NCI-H187 (cell line): ENCODE measurements at places on chromosomes 7 and 10.

- no peak for DNase-seq
These were observed 293.2 kb downstream of the GRID1 start for GRCh38 chr10:86073199-86073977.

- no peak for DNase-seq
These were observed 15.0 kb upstream of the COMMD3 start for GRCh38 chr10:22301193-22301592.

DNA sequence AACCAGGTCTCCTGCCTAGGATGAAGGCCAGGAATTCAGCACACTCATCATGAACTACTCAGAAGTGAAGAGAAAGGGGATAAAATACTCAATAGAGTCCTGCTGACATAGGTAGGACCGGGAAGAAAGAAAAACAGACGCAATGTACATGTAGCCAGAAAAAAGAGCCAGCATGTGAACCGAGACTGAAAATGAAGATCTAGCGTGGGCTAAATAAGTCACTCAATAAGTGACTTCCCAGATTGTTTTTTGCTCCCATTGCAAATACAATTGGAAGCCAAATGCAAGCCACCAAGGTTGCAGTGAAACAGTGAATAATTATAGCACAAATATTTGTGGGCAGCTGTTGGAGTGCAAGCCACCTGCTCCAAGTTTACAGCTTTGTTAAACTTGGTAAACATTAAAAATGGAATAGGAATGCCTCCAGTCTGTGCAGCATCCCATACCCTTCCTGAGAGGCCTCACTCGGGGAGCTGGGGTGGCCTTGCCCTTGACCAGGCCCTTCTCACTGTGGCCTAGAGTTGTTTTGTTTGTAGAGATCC, 34.7 kb upstream of the HPS1 start:
- no peak for DNase-seq

DNA sequence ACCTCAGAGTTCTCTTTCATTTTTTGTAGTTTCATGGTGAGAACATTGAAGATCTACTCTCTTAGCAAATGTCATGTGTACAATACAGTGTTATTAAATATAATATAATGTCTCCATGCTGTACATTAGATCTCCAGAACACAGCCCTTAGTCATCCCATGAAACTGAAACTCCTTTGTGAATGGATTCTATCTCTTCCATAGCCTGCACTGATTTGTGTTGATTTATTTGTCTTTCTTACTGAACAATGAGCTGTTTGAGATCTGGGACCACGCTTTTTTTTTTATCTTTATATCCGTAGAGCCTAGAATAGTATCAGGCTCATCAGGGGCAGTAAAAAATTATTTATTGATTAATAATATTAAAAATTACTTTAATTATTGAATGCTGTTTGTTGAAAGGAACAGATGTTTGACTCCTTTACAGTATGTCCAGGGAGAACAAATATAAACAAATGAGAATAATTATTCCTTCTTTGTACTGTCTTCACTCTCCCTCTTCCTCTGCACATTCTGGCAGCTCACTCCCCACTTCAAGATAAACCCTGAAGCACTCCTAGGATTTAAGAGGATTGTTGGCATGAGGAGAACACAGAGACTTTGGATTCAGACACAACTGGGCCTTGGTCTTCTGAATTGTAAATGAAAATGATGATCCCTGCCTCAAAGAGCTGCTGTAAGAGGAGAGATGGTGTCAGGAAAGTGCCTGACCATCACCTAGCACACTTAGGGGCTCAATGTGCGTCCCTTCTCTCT, 81.6 kb upstream of the MSRB2 start:
- no peak for DNase-seq

DNA sequence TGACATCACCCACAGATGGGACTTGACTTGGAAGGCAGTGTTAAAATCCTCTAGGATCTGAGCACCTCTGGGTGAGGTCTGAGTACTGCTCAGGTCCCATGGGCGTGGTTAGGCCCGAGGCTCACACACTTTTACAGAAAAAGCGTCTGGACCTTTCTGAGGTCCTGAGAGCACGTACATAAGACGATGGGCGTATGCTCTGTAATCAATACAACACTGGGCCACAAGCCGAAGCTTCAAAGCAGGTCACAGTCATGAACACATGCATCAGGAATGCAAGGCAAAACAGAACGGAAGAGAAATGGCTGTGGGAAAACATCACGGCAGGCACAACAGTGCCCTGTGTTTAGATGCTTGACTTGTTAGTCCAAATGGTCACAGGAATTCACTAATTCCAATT, 112.2 kb downstream of the LARP4B start:
- no peak for DNase-seq

DNA sequence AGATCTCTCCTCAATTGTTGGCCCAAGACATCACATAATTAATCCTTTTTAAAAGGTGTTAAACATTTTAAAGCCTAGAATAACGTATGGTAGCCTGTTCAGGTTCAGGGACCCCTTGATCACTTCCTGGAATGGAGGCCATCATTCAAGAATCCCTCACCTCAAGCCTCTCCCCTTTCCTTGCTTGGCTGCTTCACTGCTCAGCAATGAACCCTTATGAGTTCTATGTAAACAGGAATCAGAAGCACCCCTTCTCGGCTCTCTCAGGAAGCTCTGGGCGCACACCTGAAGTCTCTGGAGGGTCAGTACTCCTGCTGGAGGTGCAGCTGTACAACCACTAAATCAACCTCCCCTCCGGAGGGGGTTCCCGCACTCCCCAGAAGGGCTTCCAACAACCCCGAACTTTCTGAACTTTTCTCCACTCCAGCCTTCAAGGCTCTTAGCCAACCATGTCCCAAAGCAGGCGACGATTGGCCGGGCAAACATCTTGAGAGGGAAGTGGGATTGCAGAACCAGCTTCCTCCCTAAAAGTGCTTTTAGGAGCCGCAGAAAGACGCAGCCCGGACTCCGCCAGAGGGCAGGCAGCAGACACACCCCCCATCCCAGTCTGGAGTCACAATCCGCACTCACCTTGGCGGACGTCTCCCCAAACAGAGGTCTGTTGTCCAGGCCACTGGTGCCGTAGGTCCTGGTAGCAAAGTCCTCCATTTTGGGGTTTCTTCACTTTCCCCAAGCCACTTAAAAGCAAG, 562 bp downstream of the TMEM243 start:
- no peak for DNase-seq

DNA sequence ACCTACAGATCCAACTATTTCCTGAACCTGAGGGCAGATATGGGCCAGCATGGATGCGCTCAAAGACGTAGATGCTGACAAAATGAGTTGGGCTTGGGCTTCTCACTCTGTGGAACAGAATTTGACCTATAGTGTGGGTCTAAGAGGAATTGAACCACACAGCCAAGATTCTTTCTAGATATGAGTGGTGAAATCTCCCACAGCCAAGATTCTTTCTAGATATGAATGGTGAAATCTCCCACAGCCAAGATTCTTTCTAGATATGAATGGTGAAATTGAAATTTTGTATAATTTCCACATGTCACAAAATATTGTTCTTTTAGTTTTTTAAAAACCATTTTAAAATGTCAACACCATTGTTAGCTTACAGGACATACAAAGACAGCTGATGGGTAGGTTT, 215.4 kb upstream of the LRGUK start:
- no peak for DNase-seq

DNA sequence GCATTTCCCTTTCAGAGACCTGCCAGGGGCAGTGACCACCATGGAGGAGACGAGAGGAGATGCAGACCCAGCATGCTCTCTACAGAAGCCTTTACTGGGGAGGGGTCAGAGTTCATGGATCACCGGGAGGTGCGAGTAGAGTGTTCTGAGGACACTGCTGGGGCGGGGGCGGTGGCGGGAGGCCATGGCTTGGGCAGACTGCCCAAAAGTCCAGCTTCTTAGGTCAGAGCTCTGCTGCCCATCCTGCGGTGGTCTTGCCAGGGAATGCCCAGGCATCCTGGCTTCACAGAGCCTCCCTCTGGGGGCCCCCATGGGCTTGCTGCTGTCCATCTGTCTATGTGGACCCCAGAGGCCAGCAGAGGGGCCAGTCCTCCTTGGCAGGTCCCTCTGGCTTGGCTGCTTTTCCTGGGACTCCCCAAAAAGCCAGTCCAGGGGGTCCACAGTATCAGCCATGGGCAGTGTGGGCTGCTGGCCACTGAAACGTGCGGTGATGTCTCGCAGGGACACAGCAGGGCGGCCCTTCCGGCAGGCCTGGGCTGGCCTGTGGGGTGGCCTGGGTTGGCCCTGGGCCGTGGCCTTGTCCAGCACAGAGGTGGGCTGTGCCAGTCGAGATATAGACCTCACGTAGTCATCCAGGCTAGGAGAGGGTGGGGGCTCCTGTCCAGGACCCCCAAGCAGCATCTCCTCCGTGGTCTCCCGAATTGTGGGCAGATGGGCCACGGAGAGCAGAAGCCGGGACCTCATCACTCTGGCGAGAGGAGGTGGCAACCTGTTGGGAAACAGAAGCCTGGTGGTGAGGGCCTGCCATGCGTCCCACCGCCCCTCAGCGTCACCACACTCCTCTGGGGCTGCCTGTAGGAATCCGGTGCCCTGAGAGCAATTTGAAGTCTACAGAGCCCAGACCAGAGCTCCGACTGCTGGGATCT, 1.1 kb downstream of the DEPP1 start:
- DNase-seq = no peak

- no peak for DNase-seq
These were observed 11.2 kb upstream of the ZNF485 start for GRCh38 chr10:43594944-43595589.

GRCh38 chr7:15417341-15417988, 144.3 kb downstream of the AGMO start:
- DNase-seq = no peak

DNA sequence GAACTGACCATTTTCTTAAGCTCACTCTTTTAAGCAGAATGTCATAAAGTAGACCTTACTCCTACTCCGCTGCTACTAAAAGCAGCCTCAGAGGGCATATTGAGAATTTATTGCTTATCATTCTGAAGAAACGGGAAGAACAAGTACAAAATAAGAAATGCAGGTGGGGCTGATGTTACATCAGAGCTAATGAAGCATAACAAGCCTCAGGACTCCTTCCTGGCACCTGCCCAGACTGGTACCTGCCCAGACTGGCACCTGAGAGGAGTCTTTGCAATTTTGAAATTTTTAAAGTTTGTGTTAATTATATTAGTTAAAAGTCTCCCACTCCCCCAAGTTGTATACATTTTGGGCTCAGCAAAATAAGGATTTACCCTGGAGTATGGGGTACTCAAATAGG, 162.4 kb downstream of the SEMA3E start:
- DNase-seq = no peak

DNA sequence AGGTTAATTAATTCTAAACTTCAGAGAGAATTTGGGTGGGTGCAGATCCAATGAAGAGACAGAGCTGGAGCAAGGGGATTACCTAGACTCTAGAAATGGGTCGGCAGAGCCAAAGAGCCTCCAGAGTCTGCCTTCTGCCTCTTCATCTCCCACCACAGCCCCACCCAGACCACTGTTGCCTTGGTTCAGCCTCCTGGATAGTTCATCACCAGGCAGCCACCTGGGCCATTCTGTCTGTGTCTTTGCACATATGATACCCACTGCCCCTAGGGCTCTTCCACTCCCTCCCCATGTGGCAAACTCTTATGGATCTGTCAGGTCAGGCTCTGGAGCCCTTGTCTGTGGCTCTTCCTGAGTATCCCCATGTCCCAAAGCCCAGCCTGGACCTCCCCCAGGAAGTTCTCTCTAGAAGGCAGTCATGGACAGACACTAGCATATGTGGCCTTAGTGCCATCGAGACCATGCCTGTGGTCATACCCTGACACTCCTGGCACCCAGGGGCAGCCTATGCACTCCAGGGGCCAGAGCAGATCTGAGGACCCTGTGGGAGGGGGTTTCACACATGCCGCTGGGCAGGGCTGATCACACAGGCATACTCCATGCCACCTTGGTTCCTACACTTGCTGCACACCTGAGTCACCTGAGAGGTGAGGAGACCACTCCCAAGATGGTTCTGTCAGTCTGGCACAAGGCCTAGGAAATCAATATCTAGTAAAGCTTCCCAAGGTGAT, 41.6 kb downstream of the FRMPD2 start:
- DNase-seq = no peak

GRCh38 chr7:87810130-87810529, 66.0 kb downstream of the SLC25A40 start:
- no peak for DNase-seq

GRCh38 chr10:61993711-61994401, 92.4 kb downstream of the ARID5B start:
- DNase-seq = no peak

DNA sequence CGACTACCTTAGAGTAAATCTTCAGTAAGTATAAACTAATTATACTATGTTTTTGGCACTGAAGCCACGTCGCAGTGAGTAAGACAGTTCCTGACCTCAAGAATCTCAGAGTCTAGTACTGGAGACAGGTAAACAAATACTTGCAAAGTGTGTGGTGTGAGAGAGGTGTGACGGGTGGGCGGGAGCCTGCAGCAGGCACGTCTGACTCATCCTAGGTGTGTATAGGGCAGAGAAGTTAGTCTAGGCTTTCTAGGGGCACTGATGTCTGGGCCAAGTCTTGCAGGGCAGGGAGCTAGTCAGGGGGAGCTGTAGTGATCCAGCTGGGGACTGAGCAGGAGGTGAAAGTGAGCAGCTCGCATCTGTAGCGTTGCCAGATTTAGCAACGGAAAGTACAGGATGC, 35.9 kb upstream of the SFTPD start:
- DNase-seq = no peak

DNA sequence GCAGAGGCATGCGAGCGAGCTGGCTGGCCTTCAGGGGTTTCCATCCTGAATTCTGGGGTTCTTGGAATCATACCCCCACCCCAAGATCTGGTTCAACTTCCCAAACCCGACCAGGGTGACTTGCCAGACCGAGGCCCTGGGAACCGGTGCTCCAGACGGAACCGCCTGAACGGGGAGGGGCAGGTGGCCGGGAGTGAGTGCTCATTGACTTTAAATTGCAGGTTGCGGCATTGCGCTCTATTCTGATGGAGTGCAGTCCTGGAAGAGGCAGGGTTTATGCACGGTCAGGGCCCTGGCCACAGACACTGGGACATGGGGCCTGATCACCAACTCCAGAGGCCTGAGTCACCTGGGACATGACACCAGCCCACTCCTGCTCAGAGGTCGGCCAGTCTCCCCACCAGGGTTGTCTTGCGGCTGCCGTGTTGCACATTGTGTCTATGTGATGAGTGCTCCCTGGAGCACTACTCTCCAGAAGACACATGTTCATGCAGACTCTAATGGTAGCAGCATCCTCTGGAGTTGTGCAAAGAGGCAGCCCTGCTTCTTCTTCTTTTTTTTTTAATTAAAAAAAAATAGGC, 5.8 kb upstream of the DDIT4 start:
- DNase-seq = no peak

- no peak for DNase-seq
These were observed 98.5 kb downstream of the ARHGAP22 start for GRCh38 chr10:48506147-48506917.

GRCh38 chr10:71391701-71392100, 5.0 kb upstream of the CDH23 start:
- DNase-seq = no peak

GRCh38 chr10:60732198-60732806, 46.0 kb upstream of the CDK1 start:
- DNase-seq = no peak

- no peak for DNase-seq
These were observed 3.7 kb upstream of the ELMO1 start for GRCh38 chr7:37452346-37452745.
